CD4-positive, alpha-beta T cell treated with Interleukin-12 subunit alpha and Interleukin-12 subunit beta, for 1 hour (primary cell): ENCODE measurements at places on chromosomes 7 and 10.

GRCh38 chr7:150971242-150972022 lies 6.7 kb downstream of the KCNH2 start:
- DNase-seq = no peak

DNA sequence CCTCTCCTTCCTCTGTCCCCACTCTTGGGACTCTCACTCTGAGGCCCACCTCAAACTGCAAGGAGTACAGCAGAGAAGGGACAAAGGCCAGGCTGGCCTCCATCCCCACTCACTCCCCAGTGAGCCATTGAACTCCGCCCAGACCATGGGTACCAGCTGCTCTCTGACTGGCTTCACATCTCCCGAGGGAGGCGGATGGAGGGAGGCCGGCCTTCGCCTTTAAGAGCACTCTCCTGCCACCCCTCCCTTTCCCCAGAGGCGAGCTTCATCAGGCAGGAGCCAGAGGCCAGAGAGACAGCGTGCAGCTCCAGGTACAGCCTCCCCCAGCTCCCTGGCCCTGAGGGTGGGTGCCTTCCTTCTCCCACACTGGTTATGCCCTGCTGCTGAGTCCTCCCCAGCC lies 1.8 kb upstream of the LDB3 start:
- DNase-seq = no peak

- DNase-seq = no peak
These were observed 14.5 kb downstream of the GPRIN2 start for GRCh38 chr10:46541735-46542566.

- DNase-seq = no peak
These were observed 1.8 kb upstream of the TTYH3 start for GRCh38 chr7:2629746-2630681.

DNA sequence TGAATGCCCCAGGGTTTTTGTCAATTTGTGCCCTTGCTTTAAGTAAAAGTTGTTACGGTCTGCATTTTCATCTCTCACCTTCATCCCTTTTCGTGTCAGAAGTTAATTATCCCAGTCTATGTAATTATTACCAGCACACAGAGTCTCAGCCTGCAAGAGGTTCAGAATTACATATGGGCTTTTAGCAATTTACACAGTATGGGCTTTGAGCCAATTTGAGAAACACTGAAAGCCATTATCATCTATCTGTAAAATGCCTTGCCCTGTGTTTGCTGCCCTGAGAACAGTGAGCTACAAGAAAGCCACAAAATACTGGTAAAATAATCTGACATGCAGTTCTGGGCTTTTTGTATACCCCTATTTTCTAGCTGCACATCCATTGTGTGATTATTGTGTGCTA lies 125.6 kb upstream of the STEAP4 start:
- DNase-seq = no peak

DNA sequence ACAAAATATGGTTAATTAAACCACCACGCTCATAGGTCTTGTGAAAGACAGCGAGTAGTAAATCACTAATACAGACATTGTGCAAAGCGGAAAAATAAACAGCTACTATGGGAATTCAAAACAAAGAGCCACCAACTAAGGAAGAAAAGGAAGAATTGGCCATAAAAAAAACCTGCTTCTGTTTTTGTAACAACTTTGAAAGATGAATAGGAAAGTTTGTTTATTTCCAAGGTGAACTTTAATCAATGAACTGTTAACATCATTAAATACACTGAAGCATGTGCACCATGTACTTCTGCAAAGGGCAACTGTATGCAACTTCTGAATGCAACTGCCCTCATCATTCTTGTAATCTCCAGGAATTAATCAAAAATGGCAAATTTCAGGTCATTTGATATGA lies 651.1 kb downstream of the PARD3 start:
- DNase-seq = no peak

DNA sequence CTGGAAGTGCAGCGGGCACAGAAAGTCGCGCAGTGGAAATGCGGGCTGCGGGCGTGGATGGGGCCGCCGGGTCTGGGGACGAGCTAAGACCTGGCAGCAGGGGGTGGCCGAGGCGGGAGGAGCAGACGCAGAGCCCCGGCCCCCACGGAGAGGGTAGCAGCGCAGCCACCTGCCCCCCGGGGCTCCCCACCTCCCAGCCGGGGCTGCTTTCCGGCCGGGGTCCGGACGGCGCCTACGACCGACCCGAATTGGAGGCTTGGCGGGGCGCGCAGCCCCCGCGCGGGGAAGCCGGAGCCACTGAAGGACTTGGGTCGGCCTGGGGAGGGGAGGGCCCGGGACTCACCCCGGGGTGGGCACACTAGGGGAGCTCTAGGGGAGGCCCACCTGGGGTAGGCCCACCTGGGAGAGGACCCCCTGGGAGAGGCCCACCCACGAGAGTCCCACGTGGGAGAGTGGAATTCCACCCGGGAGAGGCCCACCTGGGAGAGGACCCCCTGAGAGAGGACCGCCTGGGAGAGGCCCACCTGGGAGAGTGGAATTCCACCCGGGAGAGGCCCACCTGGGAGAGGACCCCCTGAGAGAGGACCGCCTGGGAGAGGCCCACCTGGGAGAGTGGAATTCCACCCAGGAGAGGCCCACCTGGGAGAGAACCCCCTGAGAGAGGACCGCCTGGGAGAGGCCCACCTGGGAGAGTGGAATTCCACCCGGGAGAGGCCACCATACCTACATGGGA lies 854 bp upstream of the CFAP46 start:
- DNase-seq = no peak

- no peak for DNase-seq
These were observed 13.8 kb downstream of the PTTG1IP2 start for GRCh38 chr7:90483251-90483650.

- no peak for DNase-seq
These were observed 22.9 kb downstream of the ASB13 start for GRCh38 chr10:5643346-5644067.

DNA sequence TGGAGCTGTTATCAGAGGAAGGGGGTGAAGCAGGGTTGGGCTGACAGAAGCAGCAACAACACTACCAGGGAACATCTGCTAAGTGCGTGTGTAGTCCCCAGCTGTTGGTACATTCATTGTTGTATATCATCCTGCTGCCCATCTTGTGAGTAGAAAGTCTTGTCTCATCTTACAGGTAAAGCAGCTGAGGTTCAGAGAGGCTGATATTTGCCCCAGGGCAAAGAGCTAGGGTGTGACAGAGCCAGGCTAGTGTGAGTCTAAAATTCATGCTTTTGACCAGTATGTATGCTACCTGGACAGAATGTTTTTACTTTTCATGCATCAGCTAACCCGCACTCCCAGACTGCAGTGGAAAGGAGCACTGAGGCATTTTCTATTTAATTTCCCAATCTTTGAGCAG lies 221.6 kb downstream of the STK31 start:
- no peak for DNase-seq

- DNase-seq = no peak
These were observed 155.7 kb downstream of the PTPRN2 start for GRCh38 chr7:158431941-158432347.

DNA sequence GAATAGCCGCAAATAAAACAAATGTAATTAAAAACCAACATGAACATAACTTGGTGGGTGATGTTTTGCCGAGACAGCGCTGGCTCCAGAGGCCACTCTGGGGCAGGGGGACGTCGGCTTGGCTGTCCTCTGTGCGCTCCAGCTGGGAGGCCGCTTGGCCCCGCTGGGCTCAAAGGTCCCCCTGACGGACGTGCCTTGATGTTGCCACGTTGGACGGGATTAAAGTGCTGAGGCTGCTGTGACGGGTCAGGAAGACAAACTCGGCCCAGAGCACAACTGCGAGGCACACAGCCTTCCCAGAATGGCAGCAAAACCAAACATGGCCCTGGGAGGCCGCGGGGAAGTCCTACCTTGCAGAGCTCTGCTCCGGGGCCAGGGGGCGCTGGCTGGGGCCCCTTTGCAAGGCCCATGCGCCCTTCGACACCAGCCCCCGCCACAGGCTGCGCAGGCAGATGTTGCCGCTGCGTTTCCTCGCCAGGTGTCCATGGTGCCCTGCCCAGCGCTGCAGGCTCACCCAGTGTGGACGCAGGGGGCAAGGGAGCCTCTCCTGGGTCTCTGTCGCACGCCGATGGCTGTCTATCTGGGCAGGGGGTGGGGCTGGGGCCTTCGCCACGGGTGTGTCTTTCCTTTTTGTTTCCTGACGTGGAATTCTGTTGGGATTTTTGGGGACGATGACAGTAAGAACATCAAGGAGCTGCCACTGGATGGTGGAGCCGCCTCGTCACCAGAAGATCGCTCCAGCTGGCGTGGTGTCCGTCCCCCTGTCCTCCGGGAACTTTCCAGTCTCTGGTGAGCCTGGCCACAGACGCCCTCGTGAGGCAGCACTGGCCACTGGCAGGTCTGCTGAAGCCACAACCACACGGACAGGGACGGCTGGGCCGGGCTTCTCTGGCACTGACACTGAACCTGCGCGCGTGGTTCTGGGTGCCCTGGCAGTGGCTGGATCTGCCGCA lies 99.6 kb upstream of the DIP2C start:
- DNase-seq = peak; percentile 5

DNA sequence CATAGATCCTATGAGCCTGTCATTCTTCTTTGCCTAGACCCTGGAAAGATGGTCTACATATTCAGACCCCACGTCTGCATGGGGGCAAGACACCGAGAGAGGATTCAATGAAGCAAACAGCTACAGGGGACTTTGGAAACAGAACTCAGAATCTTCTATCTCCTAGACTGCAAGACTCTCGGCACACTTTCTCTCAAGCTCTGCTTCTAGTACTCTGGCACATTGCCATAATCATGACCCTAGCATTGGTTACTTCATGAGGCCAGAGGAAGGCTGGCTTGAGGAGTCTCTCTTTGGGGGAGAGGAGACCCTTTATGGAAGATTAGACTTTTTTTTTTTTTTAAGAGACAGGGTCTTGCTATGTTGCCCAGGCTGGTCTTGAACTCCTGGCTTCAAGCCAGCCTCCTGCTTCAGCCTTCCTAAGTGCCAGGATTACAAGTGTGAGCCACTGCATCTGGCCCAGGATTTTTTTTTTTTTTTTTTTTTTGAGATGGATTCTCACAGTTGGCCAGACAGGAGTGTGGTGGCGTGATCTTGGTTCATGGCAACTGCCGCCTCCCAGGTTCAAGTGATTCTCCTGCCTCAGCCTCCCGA lies 20.7 kb downstream of the CCDC3 start:
- no peak for DNase-seq

GRCh38 chr10:515674-516073 lies 173.8 kb downstream of the DIP2C start:
- no peak for DNase-seq

- no peak for DNase-seq
These were observed 87.2 kb upstream of the INSYN2A start for GRCh38 chr10:127283576-127283975.

GRCh38 chr7:155356323-155357105 lies 58.8 kb downstream of the INSIG1 start:
- no peak for DNase-seq

- no peak for DNase-seq
These were observed 254.3 kb downstream of the CDK14 start for GRCh38 chr7:90850471-90850870.

GRCh38 chr10:121597504-121598262 lies 561 bp downstream of the FGFR2 start:
- DNase-seq = no peak

DNA sequence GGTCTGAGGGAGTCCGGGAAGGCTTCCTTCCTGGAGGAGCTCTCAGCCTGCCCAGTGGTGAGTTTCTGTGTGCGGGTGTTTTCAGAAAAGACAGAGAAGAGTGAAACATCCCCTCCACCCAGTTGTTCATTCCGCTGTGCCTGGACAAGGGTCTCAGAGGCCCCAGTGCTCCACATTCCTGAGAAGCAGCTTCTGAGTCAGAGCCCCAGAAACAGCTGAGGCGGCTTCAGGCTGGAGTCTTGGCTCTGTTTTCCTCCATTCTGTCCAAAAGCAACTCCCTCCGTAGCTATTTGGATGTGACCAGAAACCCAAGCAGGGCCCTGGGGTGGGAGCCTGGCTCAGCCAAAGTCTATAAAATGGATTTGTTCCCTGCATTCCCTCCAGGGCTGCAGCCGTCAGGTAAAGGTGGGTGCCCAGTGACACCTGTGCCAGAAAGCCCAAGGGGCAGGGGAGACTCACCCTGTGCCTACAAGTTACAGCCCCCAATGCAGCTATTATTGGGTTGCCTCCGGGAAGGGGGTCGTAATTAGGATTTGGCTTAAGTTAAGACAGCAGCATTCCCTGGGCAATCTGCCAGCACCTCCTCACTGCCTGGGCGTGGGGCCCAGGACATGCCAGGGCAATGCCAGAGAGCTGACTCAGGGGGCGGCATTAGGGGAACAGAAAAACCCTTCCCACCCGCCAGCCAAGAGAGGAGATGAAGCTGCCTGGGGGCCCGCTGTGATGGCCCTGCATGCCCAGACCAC lies 13.1 kb upstream of the CAMK2G start:
- DNase-seq = no peak

DNA sequence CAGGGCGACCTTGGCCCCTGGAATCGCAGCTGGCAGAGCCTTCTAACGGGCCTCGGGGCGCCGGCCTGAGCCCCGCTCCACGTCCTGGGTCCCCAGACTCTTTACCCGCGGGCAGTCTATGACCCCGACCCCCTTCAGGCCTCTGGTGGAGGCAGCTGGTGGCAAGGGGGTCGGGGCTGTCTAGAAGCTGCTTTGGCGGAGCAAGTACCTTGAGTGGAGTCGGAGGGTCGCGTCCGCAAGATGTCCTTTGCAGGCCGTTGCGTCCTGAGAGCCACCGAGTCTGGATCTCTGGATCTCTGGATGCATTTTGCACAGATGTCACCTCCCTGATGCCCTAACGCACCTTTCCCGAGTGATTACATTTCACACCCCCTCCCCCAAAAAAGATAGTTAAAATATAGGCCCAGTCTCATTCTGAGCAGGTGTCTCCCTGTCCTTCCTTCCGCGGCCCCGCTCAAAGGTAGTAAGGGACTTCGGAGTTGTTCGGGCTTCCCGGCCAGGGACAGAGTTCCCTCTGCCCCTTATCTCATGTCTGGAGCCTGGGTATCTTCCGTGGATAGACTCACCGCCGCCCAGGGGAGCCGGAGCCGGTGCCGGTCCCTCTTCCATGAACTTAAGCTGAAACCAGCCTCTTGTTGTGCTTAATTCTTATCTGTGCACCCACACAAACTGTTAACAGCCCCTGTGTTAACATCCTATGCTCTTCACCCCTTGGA lies 457 bp downstream of the ACADSB start:
- peak; percentile 7 for DNase-seq

GRCh38 chr10:1538121-1538520 lies 199.2 kb downstream of the ADARB2 start:
- no peak for DNase-seq

DNA sequence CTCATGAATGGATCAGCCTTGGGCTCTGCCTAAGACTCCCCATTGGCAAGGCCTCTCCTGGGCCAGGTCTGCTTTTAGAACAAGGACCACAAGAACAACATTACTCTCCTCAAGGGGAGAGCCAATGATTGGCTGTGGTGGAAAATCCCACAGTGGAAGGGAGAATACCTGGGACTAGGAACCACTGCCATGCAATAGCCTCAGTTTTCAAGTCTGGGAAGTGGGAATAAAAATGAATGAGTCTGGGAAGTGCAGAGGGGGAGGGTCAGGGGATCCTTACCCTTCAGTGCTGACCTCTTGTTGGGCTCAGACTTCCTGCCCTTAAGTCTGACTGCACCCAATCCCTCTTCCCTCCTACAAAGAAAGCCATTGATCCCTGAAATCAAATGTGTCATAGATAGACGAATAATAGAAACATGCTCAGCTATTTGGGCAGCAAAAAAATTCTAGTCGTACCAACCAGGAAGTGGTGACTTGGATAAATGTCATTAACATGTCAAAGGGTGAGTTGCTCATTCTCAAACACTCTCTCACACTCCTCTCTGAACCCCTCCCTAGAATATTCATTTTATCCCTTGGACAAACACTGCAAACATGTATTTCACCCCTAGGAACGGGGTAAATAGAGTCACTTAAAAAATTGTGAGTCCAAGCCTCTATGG lies 123.6 kb downstream of the SH3PXD2A start:
- DNase-seq = no peak

GRCh38 chr7:47288060-47288459 lies 293.9 kb downstream of the TNS3 start:
- DNase-seq = no peak
